ENCODE measurements at places on chromosomes 11 and 22. TPM values are rescaled to one million over a fixed set of nuclear protein-coding genes. Genes with fewer than 3 reads are reported as not detected.

- no peak for DNase-seq
Observed at GRCh38 chr11:115406404-115406803, 97.8 kb downstream of the CADM1 start.

DNA sequence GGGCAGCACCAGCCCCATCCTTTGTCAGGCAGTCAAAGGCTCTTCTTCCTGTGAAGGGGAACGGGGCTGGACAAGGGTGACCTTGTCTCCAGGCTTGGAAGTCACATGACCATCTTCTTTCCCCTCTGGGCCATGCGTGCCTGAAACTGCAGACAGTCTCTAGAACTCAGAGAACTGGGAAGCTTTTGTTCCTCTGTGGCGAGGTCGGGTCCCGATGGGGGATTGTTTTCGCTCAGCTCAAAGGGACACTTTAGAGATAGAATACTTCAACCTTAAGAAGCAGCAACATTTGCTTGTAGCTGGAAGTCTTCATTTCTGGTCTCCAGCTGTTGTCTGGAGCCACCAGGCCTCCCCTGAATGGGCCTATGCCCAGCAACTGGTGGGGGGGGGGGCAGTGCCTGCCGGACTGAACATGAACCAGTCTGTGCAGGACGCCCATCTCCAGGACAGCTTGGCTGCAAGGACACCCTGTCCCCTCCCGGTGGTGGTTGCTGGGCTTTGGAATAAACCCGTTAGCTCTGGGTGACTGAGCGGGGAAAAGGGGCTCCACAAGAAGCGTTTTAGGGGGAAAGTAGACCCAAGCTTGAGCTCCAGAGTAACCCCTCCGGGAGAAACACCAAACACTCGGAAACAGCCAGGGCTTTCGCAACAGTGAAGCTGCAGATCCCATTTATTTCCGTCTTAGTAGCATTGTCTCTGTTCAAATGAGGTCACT is 55.7 kb upstream of the EMID1 start:
- DNase-seq = no peak

DNA sequence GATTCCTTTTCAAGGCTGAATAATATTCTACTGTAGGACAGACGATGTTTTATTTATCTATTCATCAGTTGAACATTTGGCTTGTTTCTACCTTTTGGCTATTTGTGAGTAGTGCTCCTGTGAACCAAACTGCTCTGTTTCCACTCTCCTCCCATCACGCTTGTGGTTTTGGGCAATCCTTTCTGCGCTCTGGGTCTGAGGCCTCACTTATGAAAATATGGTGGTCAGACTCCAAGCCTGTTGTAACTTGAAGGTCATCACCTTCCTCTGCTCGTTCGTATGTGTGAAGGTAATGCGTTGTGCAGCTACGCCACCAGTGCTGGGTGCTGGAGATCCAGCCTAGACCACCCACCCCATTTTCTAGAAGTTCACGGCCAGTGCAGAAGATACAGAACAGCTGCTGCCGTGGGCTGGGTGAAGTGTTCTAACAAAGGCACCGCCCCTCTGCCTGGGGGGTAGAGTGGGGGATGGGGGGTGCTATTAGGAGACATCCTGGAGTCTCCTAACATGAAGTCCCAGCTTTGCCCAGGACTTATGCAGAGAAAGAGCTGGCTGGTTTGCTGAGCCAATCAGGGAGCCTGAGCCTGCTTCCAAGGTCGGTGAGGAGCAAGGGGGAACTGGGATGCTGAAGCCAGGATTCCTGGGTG is 21.0 kb downstream of the PTPN5 start:
- DNase-seq = no peak

DNA sequence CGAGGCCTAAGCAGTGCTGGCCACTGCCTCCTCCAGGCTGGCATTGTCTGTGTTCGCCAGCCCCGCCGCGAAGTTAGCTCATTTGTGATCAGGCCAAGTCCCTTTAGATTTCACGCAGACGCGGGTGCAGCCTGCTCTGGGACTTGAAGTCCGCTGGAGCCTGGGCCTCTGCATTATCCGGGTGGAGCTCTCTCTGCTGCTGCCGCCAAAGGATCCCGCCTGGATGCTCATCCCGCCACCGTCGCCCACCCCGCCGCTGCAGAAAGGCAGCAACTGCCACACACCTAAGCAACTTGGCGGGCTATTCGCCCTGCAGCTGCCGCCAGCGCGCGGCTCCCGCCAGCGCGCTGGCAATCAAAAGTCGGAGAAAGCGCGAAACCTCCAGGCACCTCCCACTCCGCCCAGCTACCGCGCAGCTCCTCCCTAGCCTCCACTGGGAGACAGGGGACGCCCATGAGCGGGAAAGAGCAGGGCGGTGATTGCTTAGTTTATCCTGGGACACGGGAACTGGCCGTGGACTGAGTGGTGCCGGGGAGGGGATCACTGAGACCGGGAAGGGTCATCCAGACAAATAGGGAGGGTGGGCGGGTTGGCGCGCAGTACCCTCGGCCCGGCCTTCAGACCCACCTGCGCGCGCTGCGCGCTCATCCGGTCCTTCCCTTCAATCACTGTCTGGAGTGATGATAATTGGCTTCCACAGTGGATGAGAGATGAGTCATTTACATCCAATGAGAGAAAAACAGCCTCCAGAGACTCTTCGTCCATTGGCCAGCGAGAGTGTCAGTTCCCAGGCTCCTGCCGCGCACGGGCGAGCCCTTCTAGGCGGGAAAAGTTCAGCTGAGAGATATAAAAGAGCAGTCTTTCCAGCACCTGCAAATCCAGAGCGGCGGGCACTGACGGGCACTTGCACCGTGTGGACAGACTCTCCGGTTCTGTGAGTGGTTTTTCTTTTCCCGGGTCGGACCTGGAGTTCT is at the start of gene FAM111B:
TSS of gene FAM111B (plus strand) at position 875 of the 974 bp plus-strand sequence. CDS start 2,389 bp downstream, outside the sequence.
- DNase-seq = peak; percentile 88

The SLC6A5 gene
- total RNA-seq = not detected

The PLAAT5 gene
- not detected for total RNA-seq
